ENCODE measurements at places on chromosomes 5 and 9. TPM values are rescaled to one million over a fixed set of nuclear protein-coding genes. Genes with fewer than 3 reads are reported as not detected.

The FOXD4L3 gene
- total RNA-seq, result not detected

The FRRS1L gene
- not detected for total RNA-seq

The ANKRD33B gene
- 1.6 TPM for total RNA-seq

The SLC45A2 gene
- total RNA-seq, result not detected

The FAM169A gene
- 3.9 TPM for total RNA-seq

The WNT8A gene
- not detected for total RNA-seq

The GPR150 gene
- 0.43 TPM for total RNA-seq

The RANBP17 gene
- total RNA-seq, result 33.7 TPM

The SLC6A3 gene
- not detected for total RNA-seq
